GM12892 (cell line): ENCODE measurements at places on chromosomes 12 and 14.

- DNase-seq: no peak
These were observed 449.5 kb downstream of the VRK1 start for GRCh38 chr14:97246648-97247047.

GRCh38 chr14:92263681-92264080 lies 59.3 kb upstream of the SLC24A4 start:
- DNase-seq: no peak

DNA sequence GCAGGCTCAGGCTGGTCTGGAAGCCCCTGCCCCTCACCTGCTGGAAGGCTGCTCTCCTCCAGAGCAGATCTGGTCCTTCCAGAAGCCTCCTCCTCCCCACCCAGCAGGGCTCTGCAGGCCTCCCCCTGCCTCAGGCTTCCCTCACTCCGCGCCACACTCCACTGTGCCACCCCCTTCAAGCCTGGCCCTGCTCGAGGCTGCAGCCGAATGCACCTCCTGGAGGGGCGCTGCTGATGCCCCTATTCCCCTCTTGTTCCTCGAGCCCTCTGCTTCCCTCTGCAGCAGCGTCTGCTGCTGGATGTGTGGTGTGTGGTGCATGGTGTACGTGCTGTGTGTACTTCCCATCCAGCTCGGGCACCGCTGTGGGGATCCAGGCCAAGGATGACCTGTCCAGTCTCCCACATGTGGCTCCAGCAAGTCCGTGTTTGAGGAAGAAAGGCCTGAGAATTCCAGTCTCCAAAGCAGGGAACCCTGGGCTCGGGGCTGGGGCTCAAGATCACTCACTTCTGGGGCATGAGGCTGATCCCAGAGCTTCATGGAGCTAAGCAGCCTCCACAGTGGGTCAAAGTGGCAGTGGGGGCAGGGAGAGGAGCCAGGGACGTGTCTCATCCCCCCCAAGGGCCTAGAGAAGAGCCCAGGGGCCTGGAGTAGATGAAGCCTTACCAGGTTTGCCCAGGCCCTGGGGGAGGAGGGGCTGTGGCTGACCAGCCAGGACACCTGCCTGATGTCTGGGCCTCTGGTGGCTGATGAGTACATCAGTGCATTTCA lies 136.0 kb upstream of the C14orf180 start:
- DNase-seq: no peak

- DNase-seq: no peak
These were observed 17.9 kb downstream of the HRK start for GRCh38 chr12:116863275-116863767.

DNA sequence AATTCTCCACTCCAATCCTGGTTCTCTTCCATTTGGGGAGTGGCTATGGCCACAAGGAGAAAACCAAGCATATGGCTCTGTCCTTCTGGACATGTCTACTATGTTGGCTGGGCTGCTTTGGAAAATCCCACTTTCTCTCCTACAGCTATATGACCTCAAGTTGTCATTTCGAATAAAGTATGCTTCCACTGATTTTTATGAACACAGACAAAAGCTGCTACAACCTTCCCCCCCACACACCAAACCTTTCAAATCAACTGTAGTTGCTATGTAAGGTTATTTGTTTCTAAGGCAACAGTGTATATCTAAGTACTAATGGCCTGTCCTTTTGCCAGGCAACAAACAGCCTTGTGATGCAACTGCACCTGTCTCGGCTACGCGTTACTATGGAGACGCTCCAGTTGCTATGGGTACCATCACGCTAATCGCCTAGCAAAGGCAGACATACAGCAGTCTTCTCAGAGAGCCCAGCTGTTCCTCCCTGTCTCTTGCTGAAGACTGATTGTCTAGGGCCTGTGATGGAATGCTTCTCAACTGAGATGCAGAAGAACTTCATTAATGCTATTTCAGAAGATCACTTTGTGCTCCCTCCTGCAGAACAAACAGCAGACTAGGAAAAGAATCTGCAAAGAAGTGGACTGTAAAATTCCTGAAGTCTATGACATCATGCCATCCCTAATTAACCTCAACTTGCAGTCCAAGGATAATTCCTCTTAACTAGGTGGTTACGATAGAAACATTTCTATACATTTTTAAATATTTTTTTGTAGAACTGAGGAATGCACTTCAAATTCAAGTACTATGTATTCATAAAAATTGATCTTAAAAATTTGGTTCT lies 67.6 kb downstream of the FOXN3 start:
- no peak for DNase-seq

GRCh38 chr14:85332401-85332800 lies 197.5 kb upstream of the FLRT2 start:
- no peak for DNase-seq

DNA sequence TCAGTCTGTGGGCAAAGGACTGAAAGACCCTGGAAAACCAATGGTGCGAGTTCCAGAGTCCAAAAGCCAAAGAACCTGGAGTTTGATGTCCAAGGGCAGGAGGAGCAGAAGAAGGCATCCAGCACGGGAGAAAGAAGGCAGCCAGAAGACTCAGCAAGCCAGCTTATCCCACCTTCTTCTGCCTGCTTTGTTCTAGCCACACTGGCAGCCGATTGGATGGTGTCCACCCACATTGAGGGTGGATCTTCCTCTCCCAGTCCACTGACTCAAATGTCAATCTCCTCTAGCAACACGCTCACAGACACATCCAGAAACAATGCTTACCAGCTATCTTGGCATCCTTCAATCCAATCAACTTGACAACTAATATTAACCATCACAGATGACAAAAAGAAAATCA lies 57.2 kb upstream of the CAPRIN2 start:
- DNase-seq: no peak

DNA sequence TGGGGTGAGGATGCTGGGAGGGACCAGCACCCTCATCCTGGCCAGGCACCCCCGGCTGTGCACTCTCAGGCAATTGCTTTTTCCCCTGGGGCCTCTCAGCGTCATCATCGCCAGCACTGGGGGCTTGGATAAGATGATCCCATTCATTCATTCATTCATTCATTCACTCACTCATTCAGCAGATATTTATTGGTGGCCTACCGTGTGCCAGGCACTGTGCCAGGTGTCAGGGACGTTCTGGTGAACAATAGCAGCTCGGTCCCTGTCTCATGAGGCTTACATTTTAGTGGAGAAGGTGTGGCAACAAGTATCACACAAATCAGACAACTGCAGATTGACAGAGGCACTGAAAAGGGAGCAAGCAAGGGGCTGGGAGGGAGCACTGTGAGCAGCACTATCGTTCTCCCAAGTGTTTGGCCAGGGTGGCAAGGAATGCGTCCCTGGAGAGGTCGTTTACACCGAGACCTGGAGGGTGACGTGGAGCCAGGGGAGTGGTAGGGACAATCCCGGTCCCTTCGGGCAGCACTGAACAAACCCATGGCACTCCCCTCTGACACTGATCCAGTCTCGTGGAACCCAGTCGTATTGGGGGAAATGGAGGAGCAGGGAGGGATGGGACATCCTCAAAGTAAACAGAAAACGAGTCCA lies 124.1 kb downstream of the PAPOLA start:
- DNase-seq: no peak

DNA sequence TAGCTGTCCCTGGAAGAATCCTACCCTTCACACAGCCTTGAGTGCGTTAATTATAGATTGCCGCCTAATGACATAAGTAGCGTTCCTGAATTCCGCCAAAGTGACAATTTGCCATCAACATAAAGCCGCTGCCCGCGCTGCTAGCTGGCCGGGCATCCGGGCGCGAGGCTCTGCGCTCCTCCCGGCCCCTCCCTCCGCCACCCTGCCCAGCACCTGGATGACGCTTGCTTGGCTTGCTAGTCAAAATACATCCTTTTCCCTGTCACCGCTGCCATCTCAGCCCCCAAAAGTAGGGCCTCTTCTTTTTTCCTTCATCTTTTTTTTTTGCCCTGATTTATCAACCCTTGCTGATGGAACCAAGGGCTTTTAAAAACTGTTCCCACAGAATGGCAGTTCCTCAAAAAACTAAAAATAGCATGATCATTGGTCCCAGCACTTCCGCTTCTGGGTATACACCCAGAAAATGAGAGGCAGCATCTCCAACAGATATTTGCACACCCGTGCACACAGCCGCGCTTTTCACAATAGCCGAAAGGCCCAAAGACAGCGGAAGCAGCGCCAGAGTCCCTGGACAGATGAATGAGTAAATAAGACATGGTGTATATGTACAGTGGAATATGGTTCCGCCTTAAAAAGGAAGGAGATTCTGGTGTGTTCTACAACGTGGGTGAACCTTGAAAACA lies 235.2 kb downstream of the BCL11B start:
- DNase-seq: no peak

- DNase-seq: no peak
These were observed 13.2 kb downstream of the KCNH5 start for GRCh38 chr14:63032076-63032475.

DNA sequence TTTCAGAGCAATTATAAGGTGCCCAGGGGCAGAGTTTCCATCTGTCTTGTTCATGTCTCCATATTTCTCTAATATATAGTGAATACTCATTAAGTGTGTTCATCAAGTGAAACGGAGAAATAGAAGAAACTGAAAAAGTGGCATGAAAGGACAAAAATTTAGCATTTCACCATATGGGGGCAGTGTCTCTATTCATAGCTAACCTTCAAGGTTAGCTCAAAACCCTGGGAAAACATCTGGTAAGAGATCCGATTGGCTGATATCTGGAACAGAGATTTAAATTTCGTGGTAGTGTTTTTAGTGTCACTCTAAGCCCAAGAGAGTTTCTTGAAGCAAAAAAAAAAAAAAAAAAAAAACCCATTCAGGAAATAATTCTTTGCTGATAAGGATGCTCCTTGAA lies 367.5 kb downstream of the DAD1 start:
- DNase-seq: no peak

- no peak for DNase-seq
These were observed 365.7 kb upstream of the FKBP4 start for GRCh38 chr12:2429032-2429431.

- no peak for DNase-seq
These were observed 10.3 kb downstream of the GPRC5D start for GRCh38 chr12:12941450-12942350.

DNA sequence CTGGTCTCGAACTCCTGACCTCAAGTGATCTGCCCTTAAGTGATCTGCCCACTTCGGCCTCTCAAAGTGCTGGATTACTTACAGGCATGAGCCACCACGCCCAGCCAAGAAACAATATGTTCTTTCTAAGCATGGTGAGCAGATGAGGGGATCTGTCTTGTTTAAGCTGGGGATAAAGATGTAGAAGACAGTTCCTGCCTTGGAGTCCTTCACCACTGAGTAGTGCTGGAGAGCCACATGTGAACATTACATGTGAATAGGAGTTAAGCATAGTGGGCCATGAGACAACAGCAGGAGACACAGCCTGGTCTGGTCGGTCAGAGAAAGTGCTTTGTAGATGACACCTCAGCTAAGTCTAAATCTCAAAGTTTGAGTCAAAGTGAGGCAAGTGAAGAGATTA lies 26.0 kb downstream of the TMBIM6 start:
- DNase-seq: no peak

GRCh38 chr12:15777355-15778012 lies 11.7 kb downstream of the EPS8 start:
- no peak for DNase-seq

DNA sequence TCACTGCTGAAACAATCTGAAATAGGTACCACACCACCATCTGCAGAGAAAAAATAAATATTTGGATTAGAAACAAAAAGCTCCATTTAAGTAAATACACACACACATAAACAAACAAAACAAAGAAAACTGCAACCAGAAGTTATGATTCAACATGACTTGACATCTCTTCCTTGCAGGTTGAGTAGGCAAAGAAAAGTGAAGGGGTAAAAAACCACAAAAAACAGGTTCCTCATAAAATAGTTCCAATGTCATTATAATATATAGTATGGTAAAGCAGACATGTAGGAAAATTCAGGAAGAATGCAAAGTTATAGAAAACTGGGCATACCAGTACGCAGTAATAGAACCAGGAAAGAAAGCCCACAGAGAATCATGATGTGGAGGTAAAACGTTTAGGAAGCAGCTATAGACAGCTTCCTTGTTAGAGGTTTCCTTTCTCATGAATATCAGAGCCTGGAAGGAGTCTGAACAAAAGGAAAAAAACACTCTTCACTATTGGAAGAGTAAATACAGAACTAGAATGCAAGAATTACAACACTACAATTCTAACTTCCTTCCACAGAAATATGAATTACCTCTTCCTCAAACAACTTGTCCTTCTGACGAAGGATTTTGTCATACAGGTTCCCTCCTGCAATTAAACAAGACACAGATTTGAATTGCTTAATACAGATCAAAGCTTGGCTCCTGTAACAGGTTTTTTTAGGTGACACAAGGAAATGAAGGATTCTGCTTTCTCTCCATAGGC lies 6.1 kb downstream of the NEK9 start:
- DNase-seq: no peak

DNA sequence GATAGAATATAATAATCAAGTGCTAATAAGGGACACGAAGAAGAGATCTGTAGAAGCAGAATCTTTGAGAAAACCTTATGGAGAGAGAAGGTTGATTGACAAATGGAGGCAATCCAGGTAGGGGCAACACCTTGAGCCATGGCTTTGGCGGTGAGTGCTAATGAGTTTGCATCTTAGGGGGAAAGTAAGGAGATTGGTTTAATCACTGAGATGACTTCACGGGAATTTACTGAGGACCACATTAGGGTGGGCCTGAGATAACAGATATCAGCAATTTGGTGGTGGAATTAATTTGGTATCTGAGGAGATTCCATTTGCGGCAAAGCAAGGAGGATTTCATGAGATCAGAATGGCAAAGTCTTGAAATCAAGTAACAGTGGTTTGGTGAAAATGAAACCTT lies 1.8 kb upstream of the LARP4 start:
- no peak for DNase-seq

DNA sequence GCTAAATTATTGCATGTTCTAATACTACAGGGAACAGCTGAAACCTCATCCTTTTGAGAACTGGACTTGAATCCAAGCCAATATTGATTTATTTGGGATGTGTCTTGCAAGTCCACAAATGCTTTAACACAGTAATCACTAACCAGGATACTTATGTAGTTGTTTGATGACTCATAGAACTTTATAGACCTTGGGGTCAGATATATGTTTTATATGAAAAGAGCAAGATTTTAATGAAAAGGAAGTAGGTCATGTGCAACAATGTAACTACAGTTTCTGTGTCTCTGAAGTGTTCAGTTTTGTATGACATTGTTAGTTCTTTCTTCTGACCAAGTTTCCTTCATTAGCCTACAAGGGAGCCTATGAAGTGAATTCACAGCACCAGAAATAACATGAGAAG lies 352.0 kb downstream of the ZFP36L1 start:
- DNase-seq: no peak

- DNase-seq: no peak
These were observed 44.5 kb downstream of the GTF2A1 start for GRCh38 chr14:81176241-81176640.

- DNase-seq: no peak
These were observed 30.0 kb upstream of the ANP32D start for GRCh38 chr12:48442179-48442847.

GRCh38 chr14:35503646-35504045 lies 30.3 kb upstream of the INSM2 start:
- DNase-seq: no peak

GRCh38 chr12:69247268-69248018 lies 8.1 kb downstream of the CPSF6 start:
- DNase-seq: no peak
